ENCODE measurements at places on chromosomes 11 and 22.

DNA sequence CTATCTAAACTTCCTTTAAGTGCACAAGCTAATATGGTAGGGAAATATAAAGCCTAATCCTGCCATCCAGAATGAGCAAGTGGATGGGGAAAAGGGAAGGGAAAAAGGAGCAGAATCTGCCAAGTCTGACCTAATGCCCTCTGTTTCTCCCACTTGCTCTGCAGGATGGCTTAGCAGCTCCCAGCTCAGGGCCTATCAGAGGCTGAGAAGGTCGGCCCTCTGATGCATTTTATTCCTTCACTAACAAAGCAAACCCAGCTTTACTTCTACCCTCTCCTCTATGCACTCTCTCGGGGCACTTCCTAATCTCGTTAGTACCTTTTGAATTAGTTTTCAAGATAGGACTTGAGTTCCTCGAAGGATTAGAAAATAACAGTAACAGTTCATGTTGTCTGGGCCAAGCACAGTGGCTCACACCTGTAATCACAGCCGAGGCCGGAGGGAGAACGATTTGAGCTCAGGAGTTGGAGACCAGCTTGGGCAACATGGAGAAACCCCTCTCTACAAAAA lies 9.9 kb upstream of the OR51V1 start:
- DNase-seq = no peak

- no peak for DNase-seq
Observed at GRCh38 chr11:125165111-125165842, 726 bp downstream of the PKNOX2 start.

GRCh38 chr11:119445850-119446249 lies 22.9 kb upstream of the THY1 start:
- no peak for DNase-seq

- DNase-seq = no peak
Observed at GRCh38 chr11:72954860-72955259, 140.6 kb downstream of the ATG16L2 start.

- DNase-seq = no peak
Observed at GRCh38 chr11:16921019-16921418, 93.2 kb downstream of the PLEKHA7 start.

DNA sequence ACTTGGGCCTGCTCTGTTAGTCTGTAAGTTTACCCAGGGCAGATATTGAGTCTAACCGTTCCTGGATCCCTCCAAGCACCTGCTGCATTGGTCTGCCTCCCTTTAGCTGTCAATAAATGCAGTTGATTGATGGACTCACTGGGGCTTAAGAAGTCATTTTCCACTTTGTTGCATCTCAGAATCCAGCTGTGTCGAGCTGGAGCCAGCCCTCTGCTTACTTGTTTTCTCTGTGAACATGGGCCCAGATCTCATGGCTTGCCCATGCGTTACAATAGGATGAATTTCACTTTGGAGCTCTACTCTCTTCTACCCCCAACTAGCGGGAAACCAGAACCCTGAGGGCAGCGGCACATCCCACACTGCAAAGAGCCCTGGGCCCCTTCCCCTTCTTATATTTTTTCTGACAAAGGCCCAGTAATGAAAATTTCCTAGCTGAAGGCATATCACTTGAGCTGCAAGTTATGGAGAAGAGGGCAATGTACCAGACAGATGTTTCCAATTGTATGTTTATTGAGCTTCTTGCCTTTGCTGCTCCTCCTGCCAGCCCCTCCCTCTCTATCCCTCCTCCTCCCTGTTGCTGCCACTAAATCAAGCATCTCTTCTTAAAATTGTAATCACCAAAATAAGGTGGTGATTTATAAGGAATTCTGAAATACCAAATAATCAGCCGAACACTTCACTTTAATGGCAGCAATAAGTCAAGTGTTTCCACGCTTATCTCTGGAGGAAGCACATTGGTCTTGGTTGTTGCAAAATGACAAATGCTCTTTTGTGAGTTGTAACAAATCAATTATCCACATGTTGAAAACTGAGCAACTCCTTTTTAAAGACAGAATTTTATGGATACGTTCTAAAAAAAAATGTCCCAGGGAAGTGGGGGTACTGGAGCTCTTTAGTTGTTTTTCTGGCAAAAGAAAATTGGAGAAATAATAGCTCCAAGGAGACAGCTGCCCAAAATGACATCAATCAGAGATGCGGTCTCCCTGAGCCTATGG lies 212.3 kb upstream of the ZBED5 start:
- no peak for DNase-seq

DNA sequence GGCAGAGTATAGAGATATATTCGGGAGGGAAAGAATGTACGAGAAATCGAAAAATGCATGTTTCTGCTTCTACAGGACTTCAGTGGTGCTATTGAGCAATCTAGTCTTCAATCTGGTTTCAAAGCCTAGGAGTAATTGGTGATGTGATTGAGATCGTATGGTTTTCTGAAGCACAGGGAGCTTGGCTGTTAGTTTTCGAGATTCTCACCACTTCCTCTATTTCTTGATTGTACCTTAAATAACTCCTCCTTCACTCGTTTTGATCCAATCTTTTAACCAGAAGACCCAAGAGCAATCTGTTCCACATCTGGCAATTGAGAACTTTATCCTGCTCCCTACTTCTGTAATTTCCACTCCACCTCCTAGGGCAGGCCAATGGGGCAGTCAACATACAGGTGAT lies 518 bp downstream of the CCDC179 start:
- no peak for DNase-seq
